ENCODE measurements at places on chromosomes 3 and 15.
A peak's percentile ranks its signal among the peaks of the same experiment; 100 is the strongest.

- no peak for DNase-seq
These were observed 52.9 kb downstream of the BCHE start for GRCh38 chr3:165784337-165784736.

DNA sequence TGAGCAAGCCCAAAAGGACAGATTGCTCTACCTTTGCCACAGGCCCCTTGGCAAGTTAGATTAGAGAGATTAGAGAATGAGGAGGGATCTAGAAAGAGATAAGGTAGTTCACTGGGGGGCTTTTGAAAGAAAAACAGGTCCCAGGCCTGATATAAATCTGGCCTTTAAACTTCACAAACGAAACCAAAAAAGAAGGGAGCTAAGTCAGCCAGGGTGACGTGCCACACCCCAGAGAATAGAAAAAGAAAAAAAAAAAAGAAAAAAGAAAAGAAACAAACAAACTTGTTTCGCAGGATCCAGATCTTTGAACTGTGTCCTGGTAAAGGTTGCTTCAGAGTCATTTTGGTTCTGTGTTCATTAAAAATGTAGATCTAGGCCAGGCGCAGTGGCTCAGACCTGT lies 3.6 kb downstream of the KAT2B start:
- no peak for DNase-seq

DNA sequence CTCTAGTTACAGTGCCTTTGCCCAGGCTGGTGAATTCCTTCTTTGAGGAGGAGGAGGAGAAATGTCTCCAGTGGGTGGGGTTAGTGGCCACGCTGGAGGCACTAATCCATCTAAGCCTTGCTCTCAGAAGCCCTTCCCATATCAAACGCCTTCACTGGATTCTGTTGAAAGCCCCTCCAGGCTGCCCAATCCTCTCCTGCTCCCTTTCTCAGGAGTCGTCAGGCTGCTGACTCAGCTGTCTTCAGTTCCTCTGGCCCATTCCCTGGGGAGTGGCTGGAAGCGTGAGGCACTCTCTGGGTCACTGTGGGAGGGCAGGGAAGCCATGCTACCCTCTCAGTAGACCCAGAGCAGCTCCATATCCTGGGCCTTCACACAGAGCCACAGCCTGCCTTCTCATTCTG lies 2.7 kb downstream of the AP2M1 start:
- DNase-seq, result peak; percentile 53

GRCh38 chr3:169478566-169479313 lies 184.8 kb downstream of the MECOM start:
- peak; percentile 61 for DNase-seq

GRCh38 chr3:157573780-157574378 lies 70.7 kb upstream of the VEPH1 start:
- DNase-seq, result peak; percentile 18

GRCh38 chr15:61889706-61890105 lies 170.5 kb downstream of the VPS13C start:
- DNase-seq, result no peak

DNA sequence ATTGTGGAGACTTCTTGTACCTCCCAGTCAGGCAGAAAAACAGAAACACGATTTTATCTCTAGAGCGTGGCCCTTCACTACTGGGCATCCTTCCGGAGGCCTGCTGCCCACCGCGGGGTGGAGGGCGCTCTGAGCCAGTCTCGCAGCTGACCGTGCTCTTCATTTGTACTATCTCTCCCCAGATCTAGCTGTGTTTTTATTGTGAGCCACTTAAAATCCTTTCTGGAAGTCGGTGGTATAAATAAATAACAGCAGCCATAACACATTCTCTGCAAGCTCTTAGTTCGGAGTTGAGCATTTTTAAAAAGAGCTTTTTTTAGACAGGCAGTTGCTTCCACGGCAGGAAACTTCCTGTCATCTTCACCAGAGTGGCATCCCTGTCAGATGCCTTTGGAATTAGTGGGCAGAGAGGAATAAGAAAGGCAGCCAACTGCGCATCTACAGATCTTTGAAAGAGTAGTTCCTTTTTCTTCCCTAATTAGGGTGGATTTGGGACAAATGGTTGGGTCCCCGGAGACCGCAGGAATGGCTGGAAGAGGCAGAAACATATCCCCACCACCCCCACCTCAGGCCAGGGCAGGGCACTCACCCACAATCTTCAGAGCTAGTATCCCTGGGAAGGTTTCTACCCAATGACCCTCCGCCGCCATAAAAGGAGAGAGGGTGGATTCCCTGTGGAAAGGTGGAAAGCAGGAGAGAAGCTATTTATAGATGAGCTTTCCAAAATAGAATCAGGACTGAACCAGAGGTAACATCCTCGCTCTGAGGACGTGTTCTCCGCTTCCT lies 91.1 kb downstream of the TOP2B start:
- DNase-seq, result peak; percentile 64

GRCh38 chr15:87781959-87782625 lies 474.4 kb downstream of the NTRK3 start:
- DNase-seq, result no peak

DNA sequence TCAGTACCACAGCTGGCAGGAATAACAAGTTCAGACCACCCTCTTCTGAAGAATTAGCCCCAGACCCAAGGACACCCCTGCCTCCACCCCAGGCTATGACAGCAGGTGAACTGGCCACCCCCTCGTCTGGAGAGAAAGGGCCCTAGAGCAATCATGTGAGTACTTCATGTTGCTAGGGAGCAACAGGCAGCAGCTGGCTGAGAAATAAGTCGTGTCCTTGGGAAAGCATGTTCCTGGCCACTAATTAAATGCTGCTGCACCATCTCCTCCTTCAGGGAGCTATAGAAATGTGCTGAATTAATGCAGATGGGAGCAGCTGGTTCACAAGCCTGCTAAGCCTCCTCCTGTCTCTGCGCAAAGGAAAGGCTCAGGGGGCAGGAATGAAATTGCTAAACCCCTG lies 31.5 kb downstream of the MRPS11 start:
- DNase-seq, result no peak

DNA sequence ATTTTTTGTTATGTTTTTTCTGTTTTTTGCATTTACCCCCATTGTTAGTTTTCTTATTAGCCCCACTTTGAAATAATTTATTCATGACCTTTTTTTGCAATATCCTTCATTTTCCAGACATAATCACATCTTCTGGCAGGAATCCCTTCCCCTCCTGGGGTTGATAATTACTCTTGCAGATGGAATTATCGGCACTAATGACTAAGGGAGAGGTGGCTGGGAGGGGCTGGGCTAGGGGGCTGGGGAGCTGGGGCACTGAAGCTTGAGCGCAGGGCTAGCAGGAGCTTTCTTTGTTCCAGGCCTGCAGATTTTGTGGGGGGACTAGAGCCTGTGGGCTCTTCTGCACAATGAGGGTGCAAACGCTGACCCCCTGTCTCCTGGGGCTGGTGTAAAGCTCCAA lies 77.8 kb downstream of the RAB11A start:
- no peak for DNase-seq

DNA sequence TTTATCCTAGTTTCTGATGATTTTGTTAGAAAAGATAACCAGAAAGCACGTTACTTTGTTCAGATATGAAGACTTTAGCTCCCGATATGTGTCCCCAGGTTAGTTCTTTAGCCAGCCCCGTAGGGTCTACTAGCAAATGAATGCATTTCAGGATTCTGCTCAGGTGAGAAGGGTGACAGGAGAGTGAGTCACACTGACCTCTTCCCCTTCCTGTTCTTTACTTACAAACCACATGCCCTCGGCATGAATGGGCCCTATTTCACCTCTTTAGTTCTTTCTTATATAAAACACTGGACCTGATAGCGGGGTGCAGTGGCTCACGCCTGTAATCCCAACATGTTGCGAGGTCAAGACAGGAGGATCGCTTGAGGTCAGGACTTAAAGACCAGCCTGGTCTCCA lies 98.4 kb downstream of the SLC49A4 start:
- no peak for DNase-seq

- DNase-seq, result no peak
These were observed 21.9 kb upstream of the FRMD5 start for GRCh38 chr15:44216958-44217357.

GRCh38 chr15:100762289-100762688 lies 117.3 kb upstream of the ALDH1A3 start:
- no peak for DNase-seq

GRCh38 chr15:41560572-41560874 lies 1.5 kb downstream of the TYRO3 start:
- DNase-seq, result no peak

DNA sequence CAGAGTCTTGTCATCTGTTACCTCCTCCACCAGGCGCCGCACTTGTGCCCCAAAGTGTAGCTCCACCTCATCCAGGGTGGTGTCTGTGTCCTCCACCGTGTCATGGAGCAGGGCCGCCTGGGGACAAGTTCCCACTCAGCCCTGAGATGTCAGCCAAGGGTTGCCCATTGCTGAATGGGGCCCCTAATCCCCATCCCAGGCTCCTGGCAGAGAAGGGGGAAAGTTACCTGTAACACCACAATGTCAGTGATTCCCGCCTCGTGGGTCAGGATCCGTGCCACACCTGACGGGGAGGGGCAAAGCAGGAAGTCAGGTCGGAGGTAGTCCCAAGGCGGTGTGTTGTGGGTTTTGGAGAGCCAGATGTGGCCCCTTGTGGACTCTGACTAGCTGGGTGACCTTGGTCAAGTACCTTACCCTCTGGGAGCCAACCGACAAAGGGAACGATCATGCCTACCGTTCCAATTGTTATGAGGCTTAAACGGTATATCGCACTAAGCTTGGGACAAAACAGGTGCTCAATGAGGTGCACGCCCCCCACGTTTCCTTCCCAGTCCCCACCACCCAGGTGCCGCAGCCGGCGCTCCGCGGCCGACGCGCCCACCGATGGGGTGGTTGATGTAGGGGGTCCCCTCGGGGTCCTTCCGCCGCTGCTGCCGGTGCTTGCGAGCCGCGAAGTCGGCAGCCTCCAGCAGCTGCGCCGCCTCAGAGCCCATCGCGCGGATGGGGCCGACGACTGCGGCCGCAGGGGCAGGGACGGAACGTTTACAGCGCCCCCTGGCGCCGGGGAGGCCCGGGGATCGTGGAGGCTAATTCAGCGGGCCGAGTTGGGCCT lies at the start of gene HDDC3:
TSS of gene HDDC3 (minus strand) at position 722 of the 832 bp plus-strand sequence. CDS start at position 713, 9 bp downstream.
- peak; percentile 75 for DNase-seq

DNA sequence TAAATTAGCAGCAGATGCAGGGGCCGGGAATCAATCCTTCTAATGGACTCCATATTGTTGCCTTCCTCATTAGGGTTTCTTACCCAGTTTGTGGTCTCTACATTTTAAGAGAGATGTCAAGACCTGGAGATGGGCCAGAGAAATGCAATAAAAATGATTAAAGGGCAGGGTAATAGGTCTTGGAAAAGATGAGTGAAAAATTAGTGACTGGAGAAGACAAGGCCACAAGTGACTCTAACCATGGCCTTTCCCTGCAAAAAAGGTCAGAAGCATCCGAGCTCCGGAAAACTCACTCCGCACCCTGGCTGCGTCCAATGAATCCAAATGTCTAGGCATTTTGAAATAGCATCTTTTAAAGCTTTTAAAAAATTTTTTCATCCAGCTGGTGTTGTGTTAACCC lies 152.8 kb downstream of the ARRDC4 start:
- no peak for DNase-seq

DNA sequence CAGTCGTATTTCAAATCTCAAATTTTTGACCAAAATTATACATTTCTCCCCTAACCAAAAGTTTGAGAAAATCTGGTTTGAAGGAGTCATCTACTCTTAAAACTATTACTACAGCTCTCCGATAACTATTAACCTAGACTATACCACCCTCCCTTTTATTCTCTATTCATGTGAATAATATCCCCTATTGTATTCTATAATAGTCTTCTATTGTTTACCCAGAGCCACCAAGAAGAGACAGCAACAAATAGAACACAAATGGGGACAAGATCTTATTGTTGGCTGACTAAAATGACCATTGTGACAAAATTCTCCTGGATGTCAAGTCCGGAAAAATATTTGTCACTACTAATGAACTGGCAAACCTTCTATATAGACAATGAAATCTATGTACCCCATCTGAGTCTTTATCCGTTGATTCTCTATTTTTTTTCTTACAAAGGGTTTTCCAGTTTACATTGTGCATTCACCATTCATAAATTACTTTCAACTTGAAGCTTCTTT lies 618.0 kb downstream of the CADM2 start:
- no peak for DNase-seq

GRCh38 chr3:183844606-183845005 lies 19.2 kb upstream of the MAP6D1 start:
- DNase-seq, result peak; percentile 89

DNA sequence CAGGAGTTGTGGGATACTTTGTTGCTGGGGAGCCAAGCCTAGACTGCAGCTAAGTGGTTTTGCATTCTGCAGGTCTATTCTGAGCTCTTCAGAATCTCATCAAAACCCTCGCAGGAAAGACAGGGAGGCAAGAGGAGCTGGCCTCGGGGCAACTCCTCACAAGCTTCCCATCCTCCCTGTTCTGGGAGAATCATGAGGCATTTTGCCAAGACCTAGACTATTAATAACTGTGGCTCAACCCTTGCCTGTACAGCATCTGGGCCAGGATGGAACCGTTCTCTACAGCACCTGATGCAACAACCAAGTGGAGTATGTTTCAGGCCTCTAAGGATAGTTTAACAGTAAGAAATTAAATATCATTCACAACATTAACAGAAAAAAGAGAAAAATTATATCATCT lies 20.2 kb upstream of the SLC6A20 start:
- peak; percentile 17 for DNase-seq

- DNase-seq, result peak; percentile 7
These were observed 48.5 kb upstream of the UBP1 start for GRCh38 chr3:33488683-33489082.

DNA sequence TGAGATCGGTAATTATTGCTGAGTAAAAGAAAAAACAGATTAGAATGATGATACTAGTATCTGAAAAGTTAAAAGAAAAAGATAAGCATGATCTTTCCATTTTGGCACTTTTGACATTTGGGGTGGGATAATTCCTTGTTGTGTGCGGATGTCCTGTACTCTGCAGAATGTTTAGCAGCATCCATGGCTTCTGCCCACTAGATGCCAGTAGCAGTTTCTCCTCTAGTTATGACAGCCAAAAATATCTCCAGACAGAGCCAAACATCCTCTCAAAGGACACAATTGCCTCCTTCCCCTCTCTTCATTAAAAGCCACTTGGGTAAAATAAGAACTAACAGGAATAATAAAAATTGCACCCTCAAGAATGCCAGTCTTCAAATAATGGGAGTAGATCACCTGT lies 468.8 kb upstream of the GRM7 start:
- no peak for DNase-seq

DNA sequence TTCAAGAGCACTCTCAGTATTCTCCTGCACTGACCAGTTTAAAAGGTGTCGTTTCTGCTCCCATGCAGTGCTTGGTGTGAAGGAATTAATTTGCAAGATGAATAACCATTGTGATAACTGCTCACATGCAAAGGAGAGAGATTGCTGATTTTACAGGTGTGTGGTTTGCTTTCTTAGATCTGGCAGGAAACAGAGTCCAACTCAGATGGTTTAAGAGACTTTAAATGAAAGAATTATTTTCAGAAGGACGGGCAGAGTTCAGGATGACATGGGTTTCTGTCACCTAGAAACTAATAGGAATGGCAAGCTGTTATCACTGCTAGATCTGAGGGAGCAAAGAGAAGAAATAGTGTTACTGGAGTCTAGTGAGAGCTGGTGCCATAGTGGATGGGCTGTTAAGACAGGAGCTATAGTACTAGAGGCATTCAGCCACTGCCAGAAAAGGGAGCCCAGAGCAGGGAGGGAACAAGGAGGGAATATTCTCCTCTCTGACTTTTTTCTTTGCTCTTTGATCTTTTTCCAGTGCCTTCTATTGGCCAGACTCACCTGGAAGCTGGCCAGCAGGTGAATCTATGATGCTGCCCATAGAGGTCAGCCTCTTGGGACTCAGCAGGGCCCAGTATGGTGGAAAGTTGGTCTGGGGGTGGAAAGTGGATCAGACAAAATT lies 14.9 kb downstream of the ATXN7 start:
- no peak for DNase-seq
